ENCODE measurements at places on chromosomes 4 and X.

GRCh38 chrX:47380268-47380667 lies 9.9 kb downstream of the ZNF157 start:
- DNase-seq = no peak

GRCh38 chrX:24380262-24381187 lies 20.1 kb downstream of the SUPT20HL1 start:
- no peak for DNase-seq

- DNase-seq = no peak
These were observed 94.6 kb downstream of the AKAP4 start for GRCh38 chrX:50106051-50106675.

DNA sequence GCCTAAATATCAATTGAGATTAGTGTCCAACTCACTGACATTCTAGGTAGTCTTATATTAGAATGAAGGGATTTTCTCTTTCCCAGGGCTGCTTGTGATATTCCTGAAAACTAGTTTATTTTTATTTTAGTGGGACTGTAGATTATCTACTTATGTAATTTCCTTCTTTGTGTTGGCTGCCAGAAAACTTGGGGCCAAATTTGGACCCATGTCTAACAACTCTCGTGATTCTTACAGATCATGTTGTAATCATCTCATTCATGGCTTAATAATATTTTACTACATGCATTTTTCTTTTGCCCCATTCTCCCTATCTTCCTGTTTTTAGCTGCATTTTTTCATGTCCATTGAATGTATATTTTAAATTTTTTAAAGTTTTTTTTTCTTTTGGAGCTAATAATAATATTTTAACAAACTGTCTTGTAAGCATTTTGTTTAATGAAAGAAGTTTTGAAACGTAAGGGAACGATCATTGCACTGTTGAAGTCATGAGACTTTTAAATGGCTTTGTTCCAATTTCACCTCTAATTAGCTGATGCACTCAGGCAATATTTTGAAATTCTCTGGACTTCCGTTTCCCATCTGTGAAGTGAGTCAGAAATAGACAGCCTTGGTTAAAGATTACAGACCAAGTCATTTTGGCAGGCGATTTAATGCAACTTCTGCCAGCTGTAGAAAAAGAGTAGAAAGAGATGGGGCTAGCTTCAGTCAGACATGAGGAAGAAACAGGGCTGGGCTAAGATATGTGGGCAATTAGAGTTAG lies 14.3 kb upstream of the TDO2 start:
- DNase-seq = no peak

GRCh38 chrX:100274916-100275315 lies 135.2 kb downstream of the PCDH19 start:
- no peak for DNase-seq

DNA sequence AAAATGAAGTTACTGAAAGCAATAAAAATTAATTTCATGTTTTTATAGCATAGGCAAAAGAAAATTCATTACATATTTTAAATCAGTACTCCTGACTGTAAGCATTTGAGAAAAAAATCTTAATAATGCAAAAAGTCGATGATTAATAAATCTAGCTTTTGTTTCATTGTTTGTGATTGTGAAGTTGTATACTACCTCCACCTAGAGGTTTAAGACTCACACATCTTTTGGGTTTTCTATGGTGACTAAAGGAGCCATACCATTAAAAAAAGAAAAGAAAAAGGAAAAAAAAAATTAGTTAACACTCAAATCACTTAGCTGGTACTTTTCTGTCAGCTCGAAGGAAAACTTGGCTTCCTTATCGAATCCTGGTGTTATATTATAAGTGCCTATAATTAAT lies 2.0 kb downstream of the GABRA2 start:
- no peak for DNase-seq

DNA sequence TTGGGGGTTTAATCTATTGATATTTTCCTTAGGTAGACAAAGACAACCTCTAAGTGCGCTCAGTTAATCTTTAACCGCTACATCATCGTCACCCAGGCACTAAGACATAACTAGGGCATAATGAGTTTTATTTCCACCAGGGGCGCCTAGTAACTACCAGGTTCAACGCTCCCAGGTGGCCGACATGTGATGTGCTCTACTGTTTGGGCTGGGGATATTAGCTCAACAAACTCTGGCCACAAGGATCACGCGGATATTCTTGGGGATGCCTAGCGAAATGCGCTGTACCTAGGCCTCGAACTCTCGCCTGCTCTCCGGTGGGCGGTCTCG lies 915 bp upstream of the RAB33B start:
- peak; percentile 87 for DNase-seq

DNA sequence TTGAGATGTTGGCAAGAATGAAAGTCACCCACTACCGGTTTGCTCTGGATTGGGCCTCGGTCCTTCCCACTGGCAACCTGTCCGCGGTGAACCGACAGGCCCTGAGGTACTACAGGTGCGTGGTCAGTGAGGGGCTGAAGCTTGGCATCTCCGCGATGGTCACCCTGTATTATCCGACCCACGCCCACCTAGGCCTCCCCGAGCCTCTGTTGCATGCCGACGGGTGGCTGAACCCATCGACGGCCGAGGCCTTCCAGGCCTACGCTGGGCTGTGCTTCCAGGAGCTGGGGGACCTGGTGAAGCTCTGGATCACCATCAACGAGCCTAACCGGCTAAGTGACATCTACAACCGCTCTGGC lies 12.3 kb downstream of the RPL9 start:
- DNase-seq = no peak

GRCh38 chrX:69079268-69079667 lies 86.0 kb downstream of the PJA1 start:
- peak; percentile 86 for DNase-seq

DNA sequence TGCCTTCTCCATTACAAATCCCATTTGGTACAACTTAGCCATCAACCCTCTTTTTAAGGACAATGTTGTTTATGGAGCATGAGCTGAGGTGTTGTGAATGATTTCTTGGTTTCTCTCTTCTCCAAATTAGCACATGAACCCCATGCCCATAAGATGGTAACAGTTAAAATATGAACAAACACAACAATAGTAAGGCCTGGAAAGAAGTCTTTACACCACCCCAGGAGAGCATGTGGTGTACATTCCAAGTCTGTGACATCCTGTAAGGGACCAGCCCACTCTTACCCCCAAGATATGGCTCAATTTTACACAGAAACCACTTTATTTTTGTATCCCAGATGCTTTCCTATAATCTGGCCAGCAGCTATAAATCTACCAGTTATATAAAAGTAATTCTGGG lies 226.1 kb downstream of the COX18 start:
- peak; percentile 11 for DNase-seq

DNA sequence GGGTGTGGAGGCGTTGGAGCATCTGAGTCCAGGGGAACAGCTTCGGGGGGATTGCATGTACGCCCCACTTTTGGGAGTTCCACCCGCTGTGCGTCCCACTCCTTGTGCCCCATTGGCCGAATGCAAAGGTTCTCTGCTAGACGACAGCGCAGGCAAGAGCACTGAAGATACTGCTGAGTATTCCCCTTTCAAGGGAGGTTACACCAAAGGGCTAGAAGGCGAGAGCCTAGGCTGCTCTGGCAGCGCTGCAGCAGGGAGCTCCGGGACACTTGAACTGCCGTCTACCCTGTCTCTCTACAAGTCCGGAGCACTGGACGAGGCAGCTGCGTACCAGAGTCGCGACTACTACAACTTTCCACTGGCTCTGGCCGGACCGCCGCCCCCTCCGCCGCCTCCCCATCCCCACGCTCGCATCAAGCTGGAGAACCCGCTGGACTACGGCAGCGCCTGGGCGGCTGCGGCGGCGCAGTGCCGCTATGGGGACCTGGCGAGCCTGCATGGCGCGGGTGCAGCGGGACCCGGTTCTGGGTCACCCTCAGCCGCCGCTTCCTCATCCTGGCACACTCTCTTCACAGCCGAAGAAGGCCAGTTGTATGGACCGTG lies 2.2 kb downstream of the AR start:
- peak; percentile 86 for DNase-seq

GRCh38 chr4:109171070-109171469 lies 131.4 kb downstream of the COL25A1 start:
- no peak for DNase-seq

- no peak for DNase-seq
These were observed 350.0 kb upstream of the CASK start for GRCh38 chrX:42273387-42273786.

DNA sequence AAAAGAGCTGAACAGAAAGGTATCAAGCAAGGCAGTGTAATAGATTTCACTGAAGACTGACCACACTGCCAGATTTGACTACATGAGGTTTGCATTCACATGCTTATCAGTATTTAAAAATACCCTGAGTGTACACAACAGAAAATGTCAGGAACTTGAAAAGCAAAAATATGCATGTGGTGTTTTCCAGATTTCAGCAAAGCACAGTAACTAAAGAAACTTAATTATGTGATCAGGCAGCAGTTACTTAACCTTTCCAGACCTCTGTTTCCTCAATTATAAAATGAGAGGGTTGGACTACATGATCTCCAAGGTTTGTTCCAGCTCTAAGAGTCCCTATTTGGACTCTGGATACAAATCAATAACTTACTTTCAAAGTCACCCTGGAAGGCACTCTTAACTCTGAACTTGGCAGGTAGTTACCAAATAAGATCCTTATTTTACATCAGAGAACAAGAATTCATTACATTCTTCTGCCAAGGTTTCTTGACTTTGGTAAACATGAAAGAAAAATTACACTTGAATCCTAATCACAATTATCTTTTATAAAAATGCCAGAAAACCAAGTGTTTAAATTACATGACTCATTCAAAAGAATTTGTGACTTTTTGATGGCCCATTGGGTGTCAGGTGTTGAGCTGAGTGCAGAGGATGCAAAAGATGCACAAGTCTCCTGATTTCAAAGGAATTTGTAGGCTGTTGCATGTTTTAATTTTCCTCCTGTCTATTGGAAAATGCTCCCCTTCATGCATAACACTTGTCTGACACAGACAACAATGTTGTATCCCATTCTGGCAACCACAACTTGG lies 241.6 kb downstream of the MGST2 start:
- no peak for DNase-seq

DNA sequence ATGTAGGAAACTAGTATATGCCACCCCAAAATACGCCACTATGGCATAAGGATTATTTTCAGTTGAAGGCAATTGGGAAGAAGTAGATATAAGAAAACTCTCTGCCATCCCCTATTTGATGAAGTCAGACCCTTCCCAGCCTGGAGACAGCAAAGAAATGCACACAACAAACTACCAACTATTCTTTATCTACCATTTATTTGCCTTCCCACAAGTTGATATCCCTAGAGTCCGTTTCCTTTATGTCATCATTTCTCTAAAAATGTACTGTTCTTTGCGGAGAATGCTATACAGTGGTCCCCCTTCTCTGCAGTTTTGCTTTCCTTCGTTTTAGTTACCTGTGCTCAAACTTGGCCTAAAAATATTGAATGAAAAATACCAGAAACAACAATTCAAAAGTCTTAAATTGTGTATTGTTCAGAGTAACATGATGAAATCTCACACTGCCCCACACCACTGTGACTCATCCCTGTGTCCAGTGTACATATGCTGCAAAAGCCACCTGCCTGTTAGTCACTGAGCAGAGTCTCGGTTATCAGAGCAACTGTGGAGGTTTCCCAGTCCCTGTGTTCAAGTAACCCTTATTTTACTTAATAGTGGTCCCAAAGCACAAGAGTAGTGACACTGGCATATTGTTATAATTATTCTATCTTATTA lies 152.3 kb downstream of the WDFY3 start:
- peak; percentile 50 for DNase-seq

- no peak for DNase-seq
These were observed 44.9 kb downstream of the CLNK start for GRCh38 chr4:10639664-10640063.

- no peak for DNase-seq
These were observed 16.0 kb upstream of the TLR8 start for GRCh38 chrX:12890467-12890866.

DNA sequence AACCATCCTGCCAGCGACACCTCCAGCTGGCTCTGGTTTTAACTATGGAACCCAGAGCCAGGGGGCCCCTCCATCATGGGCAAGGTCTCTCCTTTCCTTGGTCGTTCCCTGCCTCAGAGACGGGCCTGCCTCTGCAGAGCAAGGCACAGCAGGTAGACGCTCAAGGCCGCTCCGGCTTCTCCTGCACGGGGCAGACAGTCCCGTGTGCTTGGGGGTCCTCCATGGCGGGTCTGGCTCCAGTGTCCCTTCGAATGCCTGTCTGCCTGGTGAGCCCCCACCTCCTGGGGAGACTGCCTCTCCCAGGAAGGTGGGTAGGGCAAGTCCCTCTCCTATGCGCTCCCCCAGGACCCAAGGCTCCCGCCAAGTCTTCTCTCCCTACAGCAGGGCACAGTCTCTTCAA lies 71.5 kb downstream of the ACOX3 start:
- DNase-seq = peak; percentile 61

GRCh38 chrX:55778322-55778721 lies 60.8 kb downstream of the RRAGB start:
- no peak for DNase-seq

GRCh38 chr4:156568041-156568440 lies 403.6 kb downstream of the PDGFC start:
- no peak for DNase-seq

GRCh38 chr4:159515314-159516025 lies 412.6 kb downstream of the RAPGEF2 start:
- no peak for DNase-seq

- DNase-seq = no peak
These were observed 81.9 kb upstream of the QRFPR start for GRCh38 chr4:121462660-121463261.

- peak; percentile 10 for DNase-seq
These were observed 67.7 kb upstream of the HMX1 start for GRCh38 chr4:8939160-8939839.

All from osteoblast (primary cell).